NCI-H1048 (cell line): ENCODE measurements at places on chromosomes 12 and 14.

- no peak for DNase-seq
Measured at GRCh38 chr14:87767567-87767901, 225.4 kb downstream of the GALC start.

DNA sequence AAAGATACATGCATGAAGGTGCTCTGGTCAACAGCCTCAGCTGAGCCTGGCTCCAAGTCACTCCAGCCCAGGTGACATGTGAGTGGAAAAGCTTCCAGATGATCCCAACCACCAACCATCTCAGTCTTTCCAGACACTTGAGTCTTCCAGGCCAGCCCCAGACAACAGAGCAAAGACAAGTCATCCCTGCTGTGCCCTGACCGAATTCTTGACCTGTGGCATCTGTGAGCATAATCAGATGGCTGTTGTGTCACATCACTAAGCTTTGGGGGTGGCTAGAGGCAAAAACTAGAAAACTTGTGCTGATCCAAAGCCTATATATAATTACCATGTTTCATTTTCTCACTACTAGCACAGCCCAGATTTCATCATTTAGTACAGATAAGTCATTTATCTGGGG lies 50.8 kb upstream of the ISM2 start:
- no peak for DNase-seq

GRCh38 chr12:97559267-97559666 lies 96.7 kb downstream of the RMST start:
- no peak for DNase-seq

DNA sequence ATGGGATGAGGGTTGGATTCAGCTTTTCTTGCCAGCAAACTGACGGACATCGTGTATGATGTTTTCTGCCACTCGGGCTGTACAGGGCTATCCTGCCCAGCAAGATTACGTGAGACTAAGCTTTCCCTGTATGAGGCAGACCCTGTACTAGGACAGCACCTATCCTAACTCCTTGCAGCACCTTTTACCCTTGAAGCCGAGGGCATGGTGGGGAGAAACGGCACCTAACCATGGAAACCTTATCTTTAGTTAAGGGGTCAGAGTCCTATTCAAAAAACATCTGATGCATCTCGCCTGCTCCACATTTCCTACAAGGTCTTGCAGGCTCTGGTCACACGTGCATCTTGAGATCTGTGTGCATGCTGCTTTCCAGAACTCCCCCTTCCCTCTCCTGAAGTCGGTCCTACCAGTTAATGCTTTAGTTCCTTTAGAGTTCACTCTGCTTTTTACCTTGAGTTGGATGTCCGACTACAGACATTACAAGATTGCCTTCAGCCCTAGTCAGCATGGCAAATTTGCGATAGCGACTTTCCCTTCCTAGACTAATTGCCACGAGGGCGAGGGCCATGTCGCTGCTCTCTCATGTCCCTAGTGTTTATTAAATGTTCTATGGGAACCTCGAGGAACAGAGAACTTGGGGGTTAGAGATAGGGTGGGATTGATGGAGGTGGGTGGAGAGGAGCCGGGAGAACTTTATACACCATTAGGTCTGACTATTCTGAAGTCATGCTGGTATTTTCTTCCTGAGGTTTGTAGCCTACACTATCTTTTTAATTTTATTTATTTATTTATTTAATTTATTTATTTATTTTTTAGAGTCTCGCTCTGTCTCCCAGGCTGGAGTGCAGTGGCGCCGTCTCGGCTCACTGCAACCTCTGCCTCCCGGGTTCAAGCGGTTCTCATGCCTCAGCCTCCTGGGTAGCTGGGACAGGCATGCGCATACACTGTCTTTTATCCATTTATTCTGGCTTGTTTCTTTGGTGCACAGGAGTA lies 6.6 kb downstream of the RAN start:
- no peak for DNase-seq

GRCh38 chr12:58592475-58593207 lies 327.7 kb downstream of the LRIG3 start:
- no peak for DNase-seq

DNA sequence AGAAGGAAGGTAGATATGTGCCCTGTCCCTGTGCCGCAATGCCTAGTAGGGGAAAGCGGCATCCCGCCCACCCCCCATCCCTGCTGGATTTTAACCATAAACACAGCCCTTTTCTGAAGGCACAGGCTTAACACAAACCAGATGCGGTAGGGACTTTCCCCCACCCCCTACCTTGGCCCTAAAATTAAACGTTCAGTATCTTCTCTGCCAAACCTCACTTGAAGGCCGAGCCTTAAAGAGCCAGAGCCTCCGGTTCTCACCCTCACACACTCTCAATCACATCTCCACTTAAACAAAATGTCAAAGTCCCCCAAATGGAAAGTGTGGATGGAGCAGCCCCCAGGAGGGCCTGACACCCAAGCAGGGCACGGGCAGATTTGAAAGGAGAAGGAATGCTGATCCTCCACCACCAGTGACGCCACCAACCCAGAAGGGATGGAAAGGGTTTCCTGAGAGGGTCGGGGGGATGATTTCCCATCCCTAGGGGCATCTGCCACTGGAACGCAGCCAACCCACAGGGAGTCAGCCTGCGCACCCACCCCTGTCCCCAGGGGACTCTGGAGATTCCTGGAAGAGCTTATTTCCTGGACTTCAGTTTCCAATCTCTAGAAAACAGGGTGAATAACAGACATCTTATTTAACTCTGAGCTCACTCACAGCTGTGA lies 26.4 kb downstream of the ACTN1 start:
- no peak for DNase-seq

GRCh38 chr12:126191031-126191891 lies 1126.0 kb downstream of the AACS start:
- no peak for DNase-seq

DNA sequence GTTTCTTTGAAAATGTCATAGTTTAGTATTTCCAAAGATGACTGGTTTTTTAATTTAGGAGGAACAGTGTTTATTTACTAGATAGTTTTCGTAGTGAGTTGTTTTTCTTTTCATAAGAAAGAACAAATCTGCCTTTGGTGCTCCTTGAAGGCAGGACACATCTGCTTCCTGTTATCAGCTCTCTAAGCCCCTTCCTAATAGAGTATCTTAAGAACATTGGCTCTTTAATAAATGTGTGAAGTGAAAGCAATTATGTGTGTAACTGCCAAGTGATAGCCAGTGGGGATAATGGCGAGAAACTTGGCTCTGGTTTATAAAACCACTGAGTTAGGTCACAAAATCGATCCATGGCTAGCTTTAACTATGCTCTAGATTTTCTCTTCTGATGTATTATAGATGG lies 23.5 kb upstream of the PPFIBP1 start:
- no peak for DNase-seq

- DNase-seq = no peak
Measured at GRCh38 chr12:76552343-76552938, 7.1 kb downstream of the OSBPL8 start.

GRCh38 chr12:62128175-62128975 lies 131.8 kb upstream of the USP15 start:
- DNase-seq = no peak

- no peak for DNase-seq
Measured at GRCh38 chr12:130796985-130797686, 41.9 kb downstream of the STX2 start.

DNA sequence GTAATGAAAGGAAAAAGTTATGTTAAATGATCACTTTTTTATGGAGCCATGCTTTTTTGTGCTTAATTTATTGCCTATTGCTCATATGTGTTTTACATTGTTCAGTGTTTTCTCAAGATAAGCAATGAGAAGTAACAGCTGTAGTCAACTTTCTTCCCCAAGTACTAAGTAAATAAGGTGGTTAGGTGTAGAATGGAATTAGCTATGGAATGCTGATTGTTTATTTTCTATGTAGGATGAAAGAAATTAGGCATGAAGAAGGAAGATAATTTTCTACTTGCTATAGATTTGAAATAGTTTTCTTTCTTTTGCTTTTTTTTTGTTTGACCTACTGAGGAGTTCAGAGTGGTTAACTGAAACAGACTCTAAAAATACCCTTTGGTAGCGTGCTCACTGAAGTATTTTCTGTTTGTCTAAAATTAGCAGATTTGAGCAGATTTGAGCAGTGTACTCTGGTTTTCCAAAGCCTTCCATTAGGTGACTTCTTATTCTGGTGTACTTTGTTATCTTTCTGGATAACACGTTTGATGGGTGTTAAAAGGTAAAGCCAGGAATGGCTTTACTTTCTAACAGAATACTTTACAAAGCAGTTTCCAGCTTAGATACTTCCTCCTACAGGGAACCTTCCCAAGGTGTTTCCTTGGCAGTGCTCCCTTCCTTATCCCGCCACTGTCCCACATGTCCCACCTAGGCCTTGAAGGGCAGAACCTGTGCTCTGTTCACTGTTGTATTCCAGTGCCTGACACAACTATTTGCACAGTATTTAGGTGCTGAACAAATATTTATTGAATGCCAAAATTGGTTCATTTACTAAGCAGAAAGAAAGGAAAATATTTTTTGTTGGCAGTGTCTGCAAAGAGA lies 56.0 kb downstream of the RASSF3 start:
- no peak for DNase-seq

- DNase-seq = no peak
Measured at GRCh38 chr12:102478405-102479098, 1.8 kb downstream of the IGF1 start.

GRCh38 chr14:69300601-69301221 lies 40.8 kb downstream of the GALNT16 start:
- DNase-seq = no peak

GRCh38 chr12:124410354-124411175 lies 115.7 kb downstream of the RFLNA start:
- no peak for DNase-seq

GRCh38 chr12:123078531-123079155 lies 72.2 kb downstream of the PITPNM2 start:
- no peak for DNase-seq
